Central memory CD4-positive, alpha-beta T cell (primary cell): ENCODE measurements at places on chromosomes 2 and 18.

- no peak for DNase-seq
These were observed 45.9 kb downstream of the RPIA start for GRCh38 chr2:88737385-88737784.

DNA sequence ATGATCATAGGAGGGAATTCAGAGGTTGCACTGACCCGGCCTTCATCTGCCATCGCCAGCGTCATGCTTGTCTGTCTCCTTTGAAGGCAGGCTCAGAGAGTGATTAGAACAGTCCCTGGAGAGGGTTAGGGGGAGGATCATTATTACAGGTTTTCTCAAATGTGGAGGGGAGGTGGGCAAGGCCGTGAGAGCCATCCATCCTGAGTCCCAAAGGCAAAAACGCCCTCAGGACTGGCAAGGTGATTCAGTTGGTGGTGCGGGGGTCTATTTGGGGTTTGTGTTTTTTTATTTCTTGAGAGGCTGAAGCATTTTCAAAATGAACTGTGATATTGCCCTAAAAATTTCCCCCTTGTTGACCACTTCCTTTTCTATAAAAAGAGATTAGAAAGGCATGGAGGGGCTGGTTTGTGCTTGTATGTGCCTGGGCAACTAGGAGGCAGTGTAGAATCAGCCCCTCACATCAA, 39.3 kb upstream of the GYPC start:
- no peak for DNase-seq

GRCh38 chr18:79422022-79422782, 26.5 kb downstream of the NFATC1 start:
- no peak for DNase-seq

GRCh38 chr2:101729521-101730190, 32.1 kb downstream of the MAP4K4 start:
- no peak for DNase-seq

DNA sequence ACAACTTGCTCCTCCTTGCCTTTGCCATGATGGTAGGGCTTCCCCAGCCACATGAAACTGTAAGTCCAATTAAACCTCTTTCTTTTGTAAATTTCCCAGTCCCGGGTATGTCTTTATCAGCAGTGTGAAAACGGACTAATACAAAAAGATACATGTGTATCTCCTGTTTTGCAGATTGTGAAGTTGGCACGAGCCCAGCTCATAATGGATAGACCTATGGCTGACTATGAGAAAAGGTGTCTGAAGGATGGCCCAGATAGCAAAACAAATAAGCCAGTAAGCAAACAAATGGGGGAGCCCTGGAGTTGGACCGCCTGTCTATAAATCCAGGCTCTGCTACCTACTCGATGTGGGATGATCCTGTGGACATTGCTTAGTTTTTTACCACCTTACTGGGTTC, 15.5 kb upstream of the PRKCE start:
- DNase-seq = no peak
